NCI-H2171 treated with DMSO at 0.1 percent for 48 hours (cell line): ENCODE measurements at places on chromosomes 2 and 18.
A peak's percentile ranks its signal among the peaks of the same experiment; 100 is the strongest.

DNA sequence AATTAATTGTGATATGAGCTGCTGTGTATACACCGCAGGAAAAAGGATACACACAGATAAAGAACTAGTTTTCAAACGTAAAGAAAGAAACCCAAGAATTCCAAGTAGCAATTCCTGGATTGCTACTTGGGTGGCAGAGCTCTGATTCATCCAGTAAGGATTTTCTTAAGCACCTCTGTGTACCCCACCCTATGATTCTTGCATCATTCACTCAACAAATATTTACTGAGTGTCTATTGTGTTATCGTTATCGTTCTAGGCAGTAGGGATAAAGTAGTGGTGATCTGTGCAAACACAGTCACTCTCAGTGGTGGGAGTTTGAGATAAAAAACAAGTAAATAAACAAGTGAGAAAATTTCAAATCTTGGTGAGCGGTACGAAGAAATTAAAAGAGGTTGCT lies 4.9 kb upstream of the TMEM200C start:
- DNase-seq = no peak

DNA sequence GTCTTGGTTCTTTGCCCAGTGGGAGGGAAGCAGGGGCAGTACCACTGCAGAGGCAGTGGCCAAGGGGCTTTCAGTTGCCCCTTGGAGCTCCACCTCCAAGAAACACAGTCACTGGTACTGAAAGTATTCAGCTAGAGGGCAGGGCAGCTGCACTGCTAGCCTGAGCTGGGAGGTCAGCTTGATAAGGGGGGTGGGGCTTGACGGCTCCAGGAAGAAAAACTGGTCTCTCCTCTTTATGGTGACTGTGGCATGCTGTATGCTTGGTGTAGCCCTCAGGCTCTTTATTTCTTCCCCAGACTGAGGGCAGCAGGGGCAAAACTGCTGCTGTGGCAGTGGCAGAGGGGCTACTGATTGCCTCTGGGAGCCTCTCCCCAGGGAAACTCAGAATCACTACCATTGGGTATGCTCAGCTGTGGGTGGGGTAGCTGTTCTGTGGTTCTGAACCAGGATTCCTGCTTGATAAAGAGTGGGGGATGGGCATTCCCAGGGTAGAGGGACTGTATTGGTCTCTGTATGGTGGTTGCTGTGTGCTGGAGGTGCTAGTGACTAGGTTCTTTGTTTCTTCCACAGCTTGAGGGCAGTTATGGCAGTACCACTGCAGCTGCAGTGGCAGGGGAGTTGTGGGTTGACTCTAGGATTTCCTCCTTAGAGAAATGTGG lies 134.6 kb upstream of the SCN7A start:
- no peak for DNase-seq

- no peak for DNase-seq
Measured at GRCh38 chr2:128502638-128503246, 184.1 kb upstream of the HS6ST1 start.

DNA sequence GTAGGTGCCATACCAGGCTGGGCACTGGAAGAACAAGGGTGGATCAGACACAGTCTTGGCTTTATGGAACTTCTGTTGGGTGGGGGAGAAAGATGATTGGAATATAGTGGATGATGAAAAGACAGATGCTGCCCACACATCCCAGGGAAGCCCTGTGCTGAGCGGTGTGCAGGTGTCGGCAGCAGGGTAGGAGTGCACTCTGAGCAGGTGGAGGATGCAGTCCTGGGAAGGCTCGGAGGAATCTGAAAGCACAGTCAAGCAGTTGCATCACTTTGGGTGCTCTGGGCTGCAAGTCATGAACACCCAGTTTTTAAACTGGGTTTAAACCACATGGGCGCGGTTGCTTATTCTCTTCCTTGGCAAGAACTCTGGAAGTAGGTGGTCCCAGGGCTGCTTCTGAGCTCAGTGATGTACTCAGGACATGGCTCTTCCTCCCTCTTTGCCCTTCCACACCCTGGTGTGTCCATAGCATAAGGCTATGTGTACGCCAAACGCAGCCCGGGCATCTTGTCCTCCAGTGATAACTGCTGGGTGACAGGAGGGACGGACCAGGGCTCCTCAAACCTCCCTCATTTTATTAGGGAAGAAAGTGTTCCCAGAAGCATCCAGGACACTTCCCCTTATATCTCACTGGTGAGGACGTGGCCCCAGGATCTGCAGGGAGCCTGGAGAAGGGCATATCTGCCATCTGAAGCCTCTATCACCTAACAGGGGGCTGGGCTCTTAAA lies 84.0 kb downstream of the SH3RF3 start:
- DNase-seq = no peak

DNA sequence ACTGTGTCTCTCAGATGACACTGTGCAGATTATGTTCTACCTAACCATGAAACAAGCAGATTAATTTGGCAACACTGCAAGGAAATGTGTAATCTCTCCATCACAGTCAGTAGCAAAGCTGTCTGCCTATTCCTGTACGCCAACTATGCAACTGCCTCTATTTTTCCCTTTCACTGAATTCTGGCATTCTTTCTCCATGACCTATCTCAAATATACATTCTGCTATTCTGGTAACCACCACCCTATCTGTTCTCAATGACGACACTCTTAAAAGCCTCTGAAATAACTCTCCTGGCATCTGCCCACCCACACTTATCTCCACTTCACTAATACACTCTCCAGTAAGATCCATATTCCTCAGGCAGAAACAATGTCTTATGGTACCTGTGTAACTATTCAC lies 78.7 kb downstream of the ABCA12 start:
- peak; percentile 56 for DNase-seq

DNA sequence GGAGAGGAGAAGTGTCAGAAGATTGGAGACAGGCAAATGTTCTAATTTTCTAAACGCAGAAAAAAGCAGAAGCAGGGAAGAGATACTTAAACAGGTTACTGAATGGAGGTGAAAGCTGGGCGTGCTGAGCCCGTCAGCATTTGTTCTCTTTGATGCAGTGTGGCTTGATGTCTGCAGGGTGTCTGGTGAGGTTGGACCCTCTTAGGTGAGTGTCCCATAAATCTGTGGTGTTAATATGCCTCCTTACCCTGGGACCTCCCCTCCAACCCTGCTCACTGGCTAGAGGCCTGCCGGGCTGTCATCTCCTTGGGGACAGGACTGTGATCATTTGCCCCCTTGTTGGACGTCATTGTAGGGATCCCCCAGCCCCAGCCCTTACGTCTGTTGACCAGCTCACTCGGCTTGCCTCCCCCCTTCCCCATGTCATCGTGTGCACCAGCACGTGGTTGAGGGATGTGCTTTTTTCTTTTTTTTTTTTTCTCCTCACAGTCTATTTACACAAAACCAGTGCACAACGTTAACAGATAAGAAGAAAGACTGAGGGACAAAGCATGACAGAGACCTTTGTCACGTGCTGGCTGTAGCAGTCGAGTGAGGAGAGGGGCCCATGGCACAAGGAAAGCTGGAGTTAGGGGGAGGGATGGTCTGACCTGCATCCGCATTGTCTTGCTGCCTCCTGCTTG lies 56.4 kb downstream of the NCK2 start:
- no peak for DNase-seq

GRCh38 chr2:236239276-236240065 lies 24.7 kb downstream of the ASB18 start:
- DNase-seq = no peak

DNA sequence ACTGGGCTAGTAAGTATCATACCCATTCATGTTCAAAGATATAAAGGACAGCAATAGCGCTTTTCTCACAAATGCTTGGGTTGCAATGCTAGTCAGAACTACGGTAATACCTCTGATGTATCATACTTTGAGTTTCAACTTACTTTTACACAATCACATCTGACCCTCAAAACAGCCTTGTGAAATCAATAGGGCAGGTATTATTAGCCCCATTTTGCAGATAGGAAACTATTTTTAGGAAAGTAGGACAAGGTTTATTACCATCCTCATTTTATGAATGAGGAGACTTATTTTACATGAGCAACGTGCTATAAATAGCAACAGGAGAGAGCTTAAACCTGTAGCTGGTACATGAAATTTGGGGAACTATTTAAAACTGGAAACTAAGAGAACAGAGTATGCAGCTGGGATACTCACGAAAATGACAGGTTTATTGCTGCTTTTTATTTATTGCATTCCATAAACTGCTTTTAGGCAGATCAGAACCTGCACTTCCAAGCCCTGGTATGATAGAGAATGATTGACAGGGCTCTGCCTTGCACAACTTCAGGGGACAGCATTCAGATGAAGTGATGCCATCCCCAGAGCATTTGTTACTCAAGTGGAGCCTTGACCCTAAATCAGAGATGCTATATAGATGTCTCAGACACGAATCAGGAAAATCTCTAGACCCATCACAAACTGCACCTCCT lies 42.4 kb upstream of the PPM1B start:
- DNase-seq = no peak

- no peak for DNase-seq
Measured at GRCh38 chr2:172924097-172924660, 151.5 kb upstream of the MAP3K20 start.

GRCh38 chr18:8139127-8139527 lies 470.1 kb upstream of the RAB12 start:
- no peak for DNase-seq

- DNase-seq = no peak
Measured at GRCh38 chr2:118084491-118085089, 3.7 kb upstream of the INSIG2 start.

GRCh38 chr2:170226216-170226615 lies 48.3 kb downstream of the MYO3B start:
- no peak for DNase-seq

DNA sequence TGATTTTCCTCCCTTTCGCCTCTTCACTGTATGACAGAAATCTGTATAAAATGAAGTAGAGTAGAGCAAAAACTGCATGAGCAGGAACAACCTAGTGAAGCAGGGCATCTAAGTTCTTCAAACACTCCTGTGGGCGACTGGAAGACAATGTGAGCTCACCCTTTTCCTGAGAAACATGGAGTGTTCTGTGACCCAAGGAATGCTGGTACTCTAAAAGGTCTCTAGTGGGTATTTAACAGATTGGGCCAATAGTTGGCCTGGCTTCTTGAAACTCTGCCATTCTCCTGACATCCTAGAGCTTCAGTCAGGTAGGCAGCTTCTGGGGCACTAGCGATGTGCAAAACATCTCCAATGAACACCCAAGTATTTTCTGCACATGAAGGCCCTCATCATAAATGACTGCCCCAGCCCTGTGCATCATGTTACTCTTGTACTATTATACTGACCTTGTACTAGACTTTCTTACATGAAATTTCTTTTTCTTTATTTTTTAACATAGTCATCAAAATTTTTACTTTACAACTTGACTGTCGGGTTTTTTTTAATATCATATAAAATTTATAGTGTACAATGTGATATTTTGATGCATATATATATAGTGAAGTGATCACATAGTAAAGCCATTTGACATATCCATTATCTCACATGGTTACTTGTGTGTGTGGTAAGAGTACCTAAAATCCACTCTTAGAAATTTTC lies 294.6 kb upstream of the SESTD1 start:
- DNase-seq = no peak

DNA sequence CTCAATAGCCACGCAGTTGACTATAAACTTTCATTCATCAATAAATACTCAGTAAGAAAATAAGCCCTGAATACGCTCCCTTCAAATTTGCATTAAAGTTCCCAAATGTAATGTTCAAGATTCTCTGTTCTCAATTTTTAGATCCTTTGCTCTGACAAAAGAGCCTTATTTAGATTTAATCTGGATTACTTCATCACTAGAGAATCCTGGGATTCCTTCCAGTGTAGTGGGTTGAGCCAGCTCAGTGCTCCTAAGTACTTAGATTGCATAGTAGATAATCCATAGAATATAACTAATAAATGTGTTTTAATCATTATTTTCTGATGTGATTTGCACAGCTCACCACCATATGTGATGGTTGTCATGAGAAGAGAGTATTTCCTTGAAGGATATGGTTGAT lies 1286.2 kb downstream of the SUCLG1 start:
- DNase-seq = no peak
